ENCODE measurements at places on chromosomes 7 and 10.

GRCh38 chr10:43264965-43265798, 1.7 kb downstream of the RASGEF1A start:
- DNase-seq: no peak

DNA sequence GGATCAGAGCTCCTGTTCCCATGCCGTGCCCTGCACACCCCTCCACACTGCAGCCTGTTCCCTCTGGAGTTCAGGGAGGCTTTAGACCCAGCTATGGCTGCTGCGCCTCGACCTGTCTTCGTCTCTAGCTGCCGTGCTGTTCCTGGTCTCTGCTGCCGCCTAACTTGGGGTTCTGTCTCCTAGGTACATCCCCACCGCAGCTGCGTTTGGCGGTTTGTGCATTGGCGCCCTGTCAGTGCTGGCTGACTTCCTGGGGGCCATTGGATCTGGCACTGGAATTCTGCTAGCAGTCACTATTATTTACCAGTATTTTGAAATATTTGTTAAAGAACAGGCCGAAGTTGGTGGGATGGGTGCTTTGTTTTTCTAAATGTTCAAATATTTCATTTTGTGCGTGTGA, 31.6 kb downstream of the NUDT5 start:
- DNase-seq: no peak

DNA sequence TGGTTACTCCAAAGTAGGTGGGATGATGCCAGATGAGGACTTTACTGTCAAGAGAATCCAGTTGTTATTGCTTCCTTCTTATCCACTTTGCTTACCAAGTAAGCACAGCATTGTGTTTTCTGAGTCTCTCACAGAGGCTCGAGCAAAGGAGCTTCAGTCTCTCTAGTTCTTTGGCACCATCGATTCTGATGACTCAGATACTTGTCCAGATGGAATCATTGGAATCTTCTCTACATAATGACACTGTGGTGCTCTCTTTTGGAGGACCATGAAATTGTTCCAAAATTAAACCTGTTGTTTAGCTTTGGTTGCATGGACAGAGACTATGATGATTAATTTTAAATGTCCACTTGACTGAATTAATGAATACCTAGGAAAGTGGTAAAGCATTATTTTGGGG, 132.6 kb downstream of the NXPH1 start:
- DNase-seq: no peak

GRCh38 chr10:1240341-1240775, 184.2 kb downstream of the WDR37 start:
- DNase-seq: no peak

- no peak for DNase-seq
Observed at GRCh38 chr10:101601541-101601940, 13.4 kb downstream of the DPCD start.

- DNase-seq: no peak
Observed at GRCh38 chr7:143327903-143328302, 12.0 kb downstream of the CLCN1 start.

All from stimulated activated CD4-positive, alpha-beta T cell treated with anti-CD3 and anti-CD28 coated beads, Interleukin-1b, Interleukin-23, amount 100 ng/mL, for 24 hours (primary cell).